ENCODE measurements at places on chromosomes 4 and X.
A peak's percentile ranks its signal among the peaks of the same experiment; 100 is the strongest.

- DNase-seq: no peak
Observed at GRCh38 chrX:23699636-23700194, 32.4 kb downstream of the PRDX4 start.

DNA sequence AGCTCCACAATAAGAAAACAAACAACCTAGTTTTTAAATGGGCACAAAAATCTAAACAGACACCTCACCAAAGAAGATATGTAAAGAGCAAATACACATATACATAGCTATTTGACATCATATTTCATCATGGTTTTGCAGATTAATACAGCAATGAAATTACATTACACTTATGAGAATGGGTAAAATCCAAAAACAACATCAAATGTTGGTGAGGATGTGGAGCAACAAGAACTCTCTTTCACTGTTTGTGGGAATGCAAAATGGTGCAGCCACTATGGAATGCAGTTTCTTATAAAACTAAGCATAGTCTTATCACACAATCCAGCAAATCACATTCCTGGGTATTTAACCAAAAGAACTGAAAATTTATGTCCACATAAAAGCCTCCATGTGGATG is 25.0 kb downstream of the TLR6 start:
- DNase-seq: no peak

- no peak for DNase-seq
Observed at GRCh38 chrX:153469811-153470410, 465 bp downstream of the HAUS7 start.

DNA sequence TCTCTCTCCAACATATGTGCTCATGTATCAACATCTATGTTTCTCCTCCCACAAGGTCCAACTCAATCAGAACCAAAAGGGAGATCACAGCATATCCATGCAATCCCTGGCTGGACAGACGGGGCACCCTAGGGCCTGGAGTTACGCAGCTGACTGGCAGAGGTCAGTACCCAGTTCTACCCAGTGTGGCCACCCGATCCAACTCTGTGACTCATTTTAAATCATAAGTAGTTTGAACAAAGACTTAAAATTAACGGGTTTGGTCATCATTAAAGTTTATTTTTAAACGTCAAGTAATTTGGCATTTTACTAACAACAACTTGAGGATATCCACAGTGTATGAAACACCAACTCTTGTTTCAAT is 59.5 kb downstream of the APBB2 start:
- peak; percentile 62 for DNase-seq

GRCh38 chr4:61003301-61003700 is 196.8 kb upstream of the ADGRL3 start:
- DNase-seq: no peak

GRCh38 chrX:81708487-81708886 is 506.6 kb downstream of the SH3BGRL start:
- DNase-seq: no peak

DNA sequence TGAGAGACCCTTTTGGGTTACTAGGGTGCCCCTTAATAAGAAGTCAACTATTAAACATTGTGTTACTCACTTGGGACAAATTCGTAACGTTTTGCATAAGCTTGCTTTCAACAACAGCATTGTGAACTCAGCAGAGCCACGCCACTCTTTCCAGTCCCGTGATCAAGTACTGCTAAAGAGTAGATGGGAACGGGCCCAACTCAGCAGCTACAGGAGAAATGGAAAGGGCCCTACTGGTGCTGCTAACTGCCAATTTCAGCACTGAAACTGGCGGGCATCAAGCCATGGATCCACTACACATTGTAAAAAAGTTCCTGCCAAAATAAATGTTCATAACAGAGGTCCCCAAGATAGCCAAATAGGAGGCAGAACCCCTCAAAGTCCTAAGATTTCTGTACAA is 19.0 kb upstream of the DHX15 start:
- DNase-seq: no peak

- no peak for DNase-seq
Observed at GRCh38 chr4:61996943-61997342, 796.8 kb downstream of the ADGRL3 start.

DNA sequence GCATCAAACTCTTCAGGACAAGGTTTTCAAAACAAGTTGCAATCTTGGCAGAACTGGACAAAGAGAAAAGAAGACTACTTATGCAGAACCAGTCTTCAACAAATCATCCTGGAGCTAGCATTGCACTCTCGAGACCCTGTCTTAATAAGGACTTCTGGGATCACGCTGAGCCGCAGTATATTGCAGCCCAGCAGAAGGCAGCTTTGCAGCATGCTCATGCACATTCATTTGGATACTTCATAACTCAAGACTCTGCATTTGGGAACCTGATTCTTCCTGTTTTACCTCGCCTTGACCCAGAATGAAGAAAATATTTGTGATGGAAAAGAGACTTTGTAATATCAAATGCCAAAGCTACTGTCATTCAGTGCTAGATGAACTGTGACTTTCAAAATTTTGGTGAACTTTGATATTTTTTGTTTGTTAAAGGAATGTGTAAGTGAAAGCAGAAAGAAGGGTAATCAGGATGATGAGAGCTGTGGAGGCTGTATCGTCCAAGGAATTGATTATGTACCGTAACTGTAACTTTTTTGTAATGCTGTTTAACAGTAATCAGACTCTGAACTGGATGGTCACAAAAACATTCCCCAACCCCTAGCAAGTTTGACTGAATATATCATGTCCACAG is 27.2 kb downstream of the HSPA4L start:
- no peak for DNase-seq

- DNase-seq: no peak
Observed at GRCh38 chr4:127618427-127618826, 14.3 kb upstream of the INTU start.

- DNase-seq: no peak
Observed at GRCh38 chr4:69038582-69038981, 57.7 kb upstream of the UGT2B7 start.

- DNase-seq: no peak
Observed at GRCh38 chrX:41288641-41289040, 45.3 kb upstream of the DDX3X start.

DNA sequence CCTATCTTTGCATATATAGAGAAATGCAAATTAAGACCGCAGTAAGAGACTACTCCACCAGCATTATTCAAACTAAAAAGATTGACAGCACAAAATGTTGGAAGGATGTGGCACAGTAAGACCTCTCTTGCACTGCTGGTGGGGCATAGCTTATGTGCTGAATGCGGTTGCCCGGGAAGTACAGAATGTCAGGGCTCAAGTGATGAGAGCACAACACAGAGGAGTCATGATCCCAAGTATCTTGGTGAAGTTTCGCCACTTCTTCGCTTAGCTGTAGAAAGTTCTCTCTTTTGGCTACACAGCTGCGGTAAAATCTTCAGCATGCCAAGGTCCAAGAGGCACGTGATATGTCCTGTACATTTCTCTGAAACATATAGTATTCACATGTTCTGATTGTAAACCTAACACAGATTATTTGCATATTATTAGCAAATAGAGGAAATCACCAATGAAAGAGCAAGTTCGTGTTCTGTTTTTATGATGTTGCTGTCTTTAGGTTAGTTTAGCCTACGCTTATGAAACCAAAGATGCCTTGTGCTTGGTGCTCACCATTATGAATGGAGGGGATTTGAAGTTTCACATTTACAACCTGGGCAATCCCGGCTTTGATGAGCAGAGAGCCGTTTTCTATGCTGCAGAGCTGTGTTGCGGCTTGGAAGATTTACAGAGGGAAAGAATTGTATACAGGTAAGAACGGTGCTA is 55.0 kb downstream of the HTT-AS start:
- no peak for DNase-seq

DNA sequence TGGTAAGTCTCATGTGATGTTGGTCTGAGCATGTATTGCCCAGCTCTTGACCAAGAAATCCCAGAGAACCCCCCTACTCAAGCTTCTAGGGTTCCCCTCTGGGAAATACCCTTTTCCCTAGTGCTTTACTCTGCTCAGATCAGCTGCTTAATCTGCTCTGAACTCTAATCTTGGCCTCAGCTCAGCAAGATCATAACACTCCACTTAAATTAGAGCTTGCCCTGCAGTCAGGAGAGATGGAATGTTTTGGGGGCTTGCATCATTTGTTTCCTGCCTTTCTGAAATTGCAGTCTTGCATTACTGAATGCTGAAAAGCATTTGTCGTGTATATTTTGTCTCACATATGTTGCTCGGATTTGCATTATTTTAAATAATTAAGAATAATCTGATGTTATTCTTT is 1153.6 kb downstream of the FSTL5 start:
- DNase-seq: no peak

- no peak for DNase-seq
Observed at GRCh38 chr4:165379678-165380064, 863 bp downstream of the CPE start.

Measured in hippocampal formation (tissue), 2 donors.